ENCODE measurements at places on chromosomes 3 and 15.

GRCh38 chr15:25501828-25502446 lies 63.1 kb upstream of the UBE3A start:
- DNase-seq: peak; percentile 34

DNA sequence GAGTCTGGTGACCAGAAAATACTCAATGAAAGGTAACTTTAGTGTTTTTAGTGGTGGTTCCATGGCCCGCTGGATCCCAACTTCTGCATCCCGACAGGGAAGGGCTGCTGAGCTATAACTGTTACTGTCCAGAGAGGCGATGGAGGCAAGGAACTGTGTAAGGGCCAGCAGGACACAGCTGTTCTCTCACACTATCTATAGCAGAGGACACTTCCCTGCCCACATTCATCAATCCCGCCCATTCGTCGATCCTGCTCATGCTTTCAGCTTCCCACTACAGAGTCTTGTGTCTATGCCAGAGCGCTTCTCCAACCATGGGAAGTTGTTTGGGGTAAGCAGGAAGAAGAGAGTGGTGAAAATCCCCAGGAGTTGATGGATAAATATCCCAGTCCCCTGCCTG lies 8.4 kb downstream of the COLQ start:
- DNase-seq: no peak

DNA sequence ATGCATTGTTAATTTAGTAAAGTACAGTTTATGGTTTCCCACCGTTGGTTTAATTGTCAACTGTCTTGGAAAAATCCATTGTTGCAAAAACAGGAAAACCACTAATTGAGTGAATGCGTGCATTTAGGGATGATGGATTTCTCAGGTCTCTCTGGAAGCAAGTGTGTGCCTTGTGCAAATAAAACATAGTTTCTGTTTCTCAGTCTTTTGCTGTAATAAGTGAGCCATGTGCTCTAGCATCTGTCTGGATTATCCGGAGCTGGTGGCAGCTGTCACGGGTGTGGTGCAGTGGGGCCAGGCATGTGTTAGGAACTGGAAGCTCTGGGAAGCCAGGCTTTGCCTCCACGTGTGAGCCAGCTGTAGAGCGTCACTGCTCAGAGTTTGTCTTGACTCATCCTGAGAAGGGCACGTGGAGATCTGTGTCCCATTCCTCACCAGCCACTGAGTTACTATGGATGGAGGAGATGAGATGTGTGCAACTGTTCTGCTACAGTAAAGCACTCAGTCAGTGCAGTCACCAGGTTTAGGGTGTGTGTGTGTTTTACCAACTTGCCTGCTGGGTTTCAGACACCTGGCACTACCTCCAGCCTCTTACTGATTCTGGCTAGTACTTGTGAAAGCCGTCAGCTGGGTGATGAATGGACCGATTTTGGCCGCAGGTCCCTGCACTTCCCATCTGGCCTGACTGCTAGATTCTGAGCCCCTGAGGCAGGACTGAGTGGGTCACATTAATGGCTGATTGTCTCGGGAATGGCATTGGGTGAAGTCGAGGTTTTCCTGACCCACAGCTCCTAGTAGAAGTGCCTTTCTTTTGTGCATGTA lies 7.2 kb downstream of the APBA2 start:
- DNase-seq: peak; percentile 38

DNA sequence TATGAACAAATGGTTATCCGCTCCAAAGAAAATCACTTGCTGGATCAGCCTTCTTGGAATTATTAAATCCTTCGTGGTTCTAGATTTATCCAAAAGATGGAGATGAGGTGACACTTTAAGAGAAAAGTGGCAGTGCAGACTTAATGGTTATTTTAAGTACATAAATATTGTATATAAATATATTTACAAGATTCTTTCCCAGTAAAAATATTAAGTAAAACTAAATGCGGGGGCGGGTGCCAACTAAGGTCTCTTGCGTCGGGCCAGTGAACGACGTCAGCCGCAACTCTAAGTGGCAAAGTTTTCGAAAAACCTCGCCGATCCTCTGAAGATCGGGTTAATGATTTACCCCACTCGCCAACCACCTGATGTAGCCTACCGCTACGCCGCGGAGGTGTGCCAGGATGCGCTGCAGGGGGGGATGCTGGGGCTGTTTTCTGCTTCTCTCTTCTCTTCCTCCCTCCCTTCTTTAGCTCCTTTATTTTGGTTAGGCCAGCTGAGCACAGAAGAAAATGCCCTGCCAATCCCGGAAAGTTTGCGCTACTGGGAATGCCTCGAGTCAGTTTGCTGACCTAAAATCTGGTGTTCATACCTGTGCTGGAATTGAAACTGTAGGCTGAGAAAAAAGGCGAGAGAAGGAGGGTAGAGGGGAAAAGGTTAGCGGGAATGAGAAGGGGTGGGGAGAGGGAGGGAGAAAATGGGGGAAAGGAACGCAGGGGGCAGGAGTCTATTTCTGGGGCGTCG lies 7.6 kb upstream of the FOXB1 start:
- no peak for DNase-seq

DNA sequence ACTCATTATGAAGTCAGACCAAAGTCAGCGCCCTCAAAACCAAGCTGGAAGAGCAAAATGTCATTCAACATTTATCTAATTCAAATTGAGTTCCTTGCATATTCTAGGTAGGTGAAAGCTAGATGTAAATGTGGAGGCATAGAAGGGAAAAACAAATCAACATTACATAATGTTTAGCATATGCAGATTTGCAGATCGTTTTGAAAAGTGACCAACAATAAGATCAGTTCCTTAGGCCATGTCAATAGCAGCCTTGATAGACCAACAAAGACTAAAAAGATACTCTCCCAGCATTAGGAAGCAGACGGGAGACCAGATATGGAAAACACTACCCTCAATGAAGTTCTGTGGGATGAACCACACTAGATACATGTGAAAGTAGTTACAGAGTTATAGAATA lies 83.0 kb downstream of the PLD1 start:
- no peak for DNase-seq

- DNase-seq: no peak
These were observed 23.2 kb downstream of the RLBP1 start for GRCh38 chr15:89198196-89198595.

GRCh38 chr3:34013818-34014570 lies 215.6 kb downstream of the PDCD6IP start:
- DNase-seq: no peak

- DNase-seq: no peak
These were observed 579.5 kb downstream of the EPHB1 start for GRCh38 chr3:135374571-135374970.

DNA sequence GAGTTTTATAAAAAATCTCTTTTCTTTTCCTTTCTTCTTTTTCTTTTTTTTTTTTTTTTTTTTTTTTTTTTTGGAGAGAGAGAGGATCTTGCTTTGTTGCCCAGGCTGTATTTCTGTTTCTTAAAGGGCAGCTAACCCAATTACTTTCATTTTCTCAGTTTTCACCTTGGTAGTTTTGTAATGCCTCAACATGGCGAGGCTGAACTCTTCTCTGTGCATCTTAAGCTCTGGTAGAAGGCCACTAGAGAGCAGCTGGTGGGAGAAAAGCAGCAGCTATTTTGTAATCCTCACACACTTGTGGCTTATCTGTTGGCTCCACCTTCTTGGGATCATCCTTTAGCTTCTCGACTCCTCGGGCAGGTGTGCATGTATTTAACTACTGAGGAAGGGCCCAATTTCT lies 152.2 kb upstream of the MEIS2 start:
- DNase-seq: no peak

DNA sequence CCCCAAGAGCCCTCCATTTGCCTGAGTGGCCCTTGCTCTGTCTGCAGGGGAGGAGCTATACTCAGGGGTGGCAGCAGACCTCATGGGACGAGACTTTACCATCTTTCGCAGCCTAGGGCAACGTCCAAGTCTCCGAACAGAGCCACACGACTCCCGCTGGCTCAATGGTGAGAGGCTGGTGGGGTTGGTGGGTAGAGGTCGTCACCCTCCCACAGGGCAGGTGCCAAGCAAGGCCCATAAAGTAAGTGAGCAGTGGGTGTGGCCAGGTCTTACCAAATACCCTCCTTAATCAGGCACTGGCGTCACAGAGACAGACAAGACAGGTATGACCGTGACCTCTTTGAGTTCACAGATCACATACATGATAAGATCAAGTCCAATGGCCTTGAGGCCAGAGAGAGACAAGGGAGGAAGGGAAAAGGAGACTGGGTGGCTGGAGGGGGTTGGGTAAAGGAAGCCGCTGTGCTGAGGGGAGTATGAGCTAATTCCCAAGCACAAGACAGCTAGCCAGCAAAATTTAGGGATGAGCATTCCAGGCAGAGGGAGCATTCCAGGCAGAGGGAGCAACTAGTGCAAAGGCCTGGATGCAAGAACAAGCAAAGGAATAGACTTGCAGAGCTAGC lies 2.5 kb downstream of the SEMA3B start:
- DNase-seq: no peak

- no peak for DNase-seq
These were observed 28.8 kb upstream of the AQP9 start for GRCh38 chr15:58109419-58109818.

DNA sequence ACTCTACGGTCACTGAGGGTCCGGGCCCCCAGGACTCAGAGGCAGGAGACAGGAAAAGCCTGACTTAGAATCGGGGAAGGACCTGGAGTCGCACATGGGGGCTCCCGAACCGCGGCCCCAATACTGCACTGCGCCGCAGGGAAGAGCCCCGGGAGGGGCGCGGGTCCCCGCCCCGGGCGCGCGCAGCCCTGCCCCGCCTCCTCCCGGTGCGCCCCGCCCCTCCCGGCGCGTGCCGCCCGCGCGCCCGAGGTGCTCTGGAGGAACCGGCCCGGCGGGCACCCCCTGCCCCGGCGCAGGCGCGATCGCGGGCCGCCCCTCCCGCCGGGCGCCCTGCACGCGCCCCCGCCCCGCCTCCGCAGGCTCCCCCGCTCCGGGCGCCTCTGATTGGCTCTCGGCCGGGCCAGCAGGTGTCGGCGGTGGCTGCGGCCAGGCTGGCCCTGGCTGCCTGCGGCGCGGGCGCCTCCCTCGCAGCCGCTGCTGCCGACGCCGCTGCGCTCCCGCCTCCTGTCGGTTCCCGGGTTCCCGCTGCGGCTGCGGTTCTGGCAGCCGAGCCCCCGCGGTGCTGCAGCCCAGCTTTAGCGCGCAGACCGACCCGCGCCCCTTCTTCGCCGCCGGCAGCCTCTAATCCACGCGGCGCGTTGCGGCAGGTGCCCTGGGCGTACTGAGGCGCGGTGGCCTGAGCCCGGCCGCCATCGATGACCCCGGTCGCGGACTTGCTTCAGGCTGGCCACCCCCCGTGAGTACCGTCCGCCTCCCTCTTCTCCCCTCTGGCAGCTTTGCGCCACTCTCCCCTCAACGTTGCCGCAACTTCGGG lies at the start of gene MYRIP:
MYRIP (plus strand) TSS at position 429 of the 814 bp plus-strand sequence. CDS start 91,208 bp downstream, outside the sequence.
- peak; percentile 49 for DNase-seq

DNA sequence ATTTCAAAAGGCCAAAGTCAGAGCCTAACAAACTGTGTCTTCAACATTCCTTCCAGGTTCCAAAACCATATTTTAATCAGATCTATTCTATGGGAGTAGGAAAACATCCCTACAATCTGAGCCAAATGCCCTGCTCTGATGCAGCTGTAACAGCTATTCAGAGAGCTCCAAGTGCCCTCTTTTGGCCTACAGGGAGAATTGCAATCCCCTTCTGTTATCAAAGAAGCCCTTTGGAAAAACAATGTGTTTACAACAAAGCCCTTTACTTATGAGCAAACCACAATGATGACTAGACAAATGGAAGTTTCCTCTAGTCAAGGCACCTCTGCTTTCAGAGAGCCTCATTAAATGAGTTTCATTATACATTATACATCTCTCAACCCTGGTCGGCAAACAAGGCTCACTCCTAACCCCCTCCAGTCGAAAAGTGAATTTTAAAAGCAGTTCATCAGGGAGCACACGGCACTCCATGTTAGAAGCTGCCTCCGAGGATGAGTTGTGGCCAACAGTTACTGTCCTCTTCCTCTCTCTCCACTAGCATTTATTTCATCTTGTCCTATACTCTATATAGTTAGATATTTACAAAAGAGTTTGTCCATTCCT lies 42.6 kb upstream of the TMCO5A start:
- peak; percentile 63 for DNase-seq

DNA sequence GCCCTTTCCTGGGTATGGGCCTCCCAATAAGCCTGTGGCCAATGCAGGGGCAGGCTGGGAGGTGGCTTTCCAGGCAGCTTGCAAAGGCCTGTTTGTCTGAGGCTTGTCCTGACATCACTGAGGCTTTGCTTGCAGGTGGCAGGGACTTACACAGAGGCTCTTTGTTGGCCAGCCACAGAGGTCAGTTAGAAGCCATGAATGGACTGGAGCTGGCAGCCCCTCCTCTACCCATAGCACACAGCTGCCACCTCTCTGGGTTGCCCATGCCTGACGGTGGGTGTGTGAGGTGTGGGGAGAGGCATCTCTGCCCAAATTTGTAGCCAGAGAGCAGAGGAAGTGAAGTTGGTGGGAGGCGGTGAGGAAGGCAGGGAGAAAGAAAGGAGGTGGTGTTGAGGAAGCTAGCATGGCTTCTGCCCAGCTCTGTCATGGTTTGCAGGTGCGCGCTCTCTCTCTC lies 17.1 kb downstream of the LIMD1 start:
- DNase-seq: no peak

- no peak for DNase-seq
These were observed 191.1 kb downstream of the TBC1D5 start for GRCh38 chr3:17551333-17551732.

- DNase-seq: no peak
These were observed 54.4 kb upstream of the LRRFIP2 start for GRCh38 chr3:37228749-37229148.
